ENCODE measurements at places on chromosomes 16 and 17.

DNA sequence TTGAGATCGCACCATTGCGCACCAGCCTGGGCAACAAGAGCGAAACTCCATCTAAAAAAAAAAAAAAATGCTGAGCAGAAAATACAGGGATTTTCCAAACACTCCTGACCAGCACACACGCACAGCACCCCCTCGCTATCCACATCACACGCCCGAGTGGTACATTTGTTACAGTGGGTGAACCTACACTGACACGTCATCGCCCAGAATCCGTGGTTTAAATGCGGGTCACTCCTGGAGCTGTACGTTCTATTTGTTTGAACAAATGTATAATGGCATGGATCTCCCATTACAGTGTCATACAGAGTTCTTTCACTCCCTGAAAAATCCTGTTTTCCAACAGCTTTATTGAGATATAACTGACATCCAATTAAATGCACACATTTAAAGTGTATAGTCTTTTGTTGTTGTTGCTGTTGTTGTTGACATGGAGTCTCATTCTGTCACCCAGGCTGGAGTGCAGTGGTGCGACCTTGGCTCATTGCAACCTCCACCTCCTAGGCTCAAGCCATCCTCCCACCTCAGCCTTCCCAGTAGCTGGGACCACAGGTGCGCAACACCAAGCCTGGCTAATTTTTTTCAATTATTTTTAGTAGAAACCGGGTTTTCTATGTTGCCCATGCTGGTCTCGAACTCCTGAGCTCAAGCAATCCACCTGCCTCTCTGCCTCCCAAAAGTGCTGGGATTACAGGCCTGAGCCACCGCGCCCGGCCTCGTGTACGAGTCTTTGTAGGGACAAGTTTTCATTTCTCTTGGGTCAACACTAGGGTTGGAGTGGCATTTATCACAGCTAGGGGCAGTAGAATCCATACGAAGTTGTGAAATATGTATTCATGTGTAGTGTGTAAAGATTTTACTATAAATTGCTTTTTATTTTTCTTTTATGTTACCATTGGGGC lies 4.4 kb upstream of the CARHSP1 start:
- no peak for DNase-seq

- peak; percentile 79 for DNase-seq
Observed at GRCh38 chr17:29155227-29155965, 24.8 kb downstream of the MYO18A start.

DNA sequence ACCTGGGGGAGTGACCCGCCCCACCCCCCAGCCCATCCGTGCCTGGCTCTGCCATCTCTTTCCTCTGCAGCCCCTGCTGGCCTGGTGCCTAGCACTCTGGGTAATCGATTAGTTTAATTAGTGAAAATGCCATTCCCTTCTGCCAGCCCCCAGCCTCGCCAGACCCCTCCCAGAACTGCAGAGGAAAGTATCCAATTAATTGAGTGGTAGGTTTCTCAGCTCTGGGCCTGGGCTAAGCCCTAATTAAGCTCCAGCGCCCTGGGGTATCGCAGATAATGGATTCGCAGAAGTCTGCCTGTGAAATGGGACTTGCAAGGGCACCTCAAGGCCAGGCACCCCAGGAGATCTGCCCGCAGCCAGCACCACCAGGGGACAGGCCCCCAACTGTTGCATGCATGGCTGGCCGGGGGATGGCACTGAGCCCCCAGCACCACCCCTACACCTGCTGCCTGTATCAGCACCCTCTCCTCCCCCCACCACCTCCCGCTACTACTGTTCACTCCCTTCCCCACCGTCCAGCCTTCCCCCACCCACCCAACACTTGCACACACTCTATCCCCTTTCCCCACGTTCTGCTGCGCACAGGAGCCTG lies 19.7 kb upstream of the SPPL2C start:
- DNase-seq = no peak

DNA sequence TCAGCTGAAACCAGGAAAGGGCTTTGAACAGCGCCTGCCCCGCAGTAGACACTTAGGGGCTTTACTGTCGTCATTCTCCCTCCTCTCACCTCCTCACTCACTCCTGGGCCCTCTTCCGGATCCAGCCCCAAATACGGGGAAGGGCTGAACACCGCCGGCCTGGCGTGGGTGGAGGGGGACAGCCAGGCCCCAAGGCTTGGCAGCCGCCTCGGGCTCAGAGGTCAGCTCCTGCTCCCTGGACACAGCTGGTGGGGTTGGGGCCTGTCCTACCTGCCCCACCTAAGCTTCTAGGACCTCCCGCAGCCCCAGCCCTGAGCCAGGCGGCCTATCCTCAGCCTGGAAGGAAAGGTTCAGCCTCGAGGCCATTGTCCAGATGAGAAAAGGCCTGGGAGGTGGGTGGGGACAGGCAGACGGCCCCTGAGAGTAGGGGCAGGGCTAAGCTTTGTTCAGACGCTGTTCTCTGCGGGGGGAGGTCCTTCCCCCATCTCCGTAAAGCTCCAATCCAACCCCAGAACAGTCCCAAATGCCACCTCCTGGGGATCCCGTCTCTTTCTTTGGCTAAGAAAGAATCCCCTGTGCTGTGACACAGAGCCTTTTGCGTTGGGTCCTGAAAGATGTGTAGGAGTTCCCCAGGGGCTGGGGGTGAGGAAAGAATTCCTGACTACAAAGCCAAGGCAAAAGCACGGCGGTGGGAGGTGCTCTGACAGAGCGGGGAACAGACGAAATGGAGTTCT lies 881 bp upstream of the LLGL1 start:
- DNase-seq = no peak

GRCh38 chr16:12293017-12293618 lies 316.6 kb downstream of the SNX29 start:
- no peak for DNase-seq

DNA sequence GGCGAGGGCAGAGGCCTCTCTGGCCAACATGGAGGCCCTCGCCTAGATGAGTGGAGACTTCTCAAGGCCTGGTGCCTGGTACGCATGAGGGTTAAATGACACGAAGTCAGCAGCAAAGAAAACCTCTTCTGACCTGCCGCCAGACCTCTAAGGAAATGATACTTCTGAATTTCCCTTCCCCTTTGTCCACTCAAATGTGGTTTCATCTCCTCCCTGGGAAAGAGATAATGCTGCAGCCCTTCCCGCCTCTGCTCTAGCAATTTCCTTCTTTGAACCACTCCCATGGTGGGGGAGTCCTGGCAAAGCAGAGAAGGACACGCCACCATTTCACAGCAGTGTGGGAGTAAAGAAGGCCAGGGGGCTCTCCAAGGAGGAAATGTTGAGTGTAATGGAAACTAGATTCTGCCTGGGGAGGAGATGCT lies 65.7 kb upstream of the BCAR1 start:
- no peak for DNase-seq

DNA sequence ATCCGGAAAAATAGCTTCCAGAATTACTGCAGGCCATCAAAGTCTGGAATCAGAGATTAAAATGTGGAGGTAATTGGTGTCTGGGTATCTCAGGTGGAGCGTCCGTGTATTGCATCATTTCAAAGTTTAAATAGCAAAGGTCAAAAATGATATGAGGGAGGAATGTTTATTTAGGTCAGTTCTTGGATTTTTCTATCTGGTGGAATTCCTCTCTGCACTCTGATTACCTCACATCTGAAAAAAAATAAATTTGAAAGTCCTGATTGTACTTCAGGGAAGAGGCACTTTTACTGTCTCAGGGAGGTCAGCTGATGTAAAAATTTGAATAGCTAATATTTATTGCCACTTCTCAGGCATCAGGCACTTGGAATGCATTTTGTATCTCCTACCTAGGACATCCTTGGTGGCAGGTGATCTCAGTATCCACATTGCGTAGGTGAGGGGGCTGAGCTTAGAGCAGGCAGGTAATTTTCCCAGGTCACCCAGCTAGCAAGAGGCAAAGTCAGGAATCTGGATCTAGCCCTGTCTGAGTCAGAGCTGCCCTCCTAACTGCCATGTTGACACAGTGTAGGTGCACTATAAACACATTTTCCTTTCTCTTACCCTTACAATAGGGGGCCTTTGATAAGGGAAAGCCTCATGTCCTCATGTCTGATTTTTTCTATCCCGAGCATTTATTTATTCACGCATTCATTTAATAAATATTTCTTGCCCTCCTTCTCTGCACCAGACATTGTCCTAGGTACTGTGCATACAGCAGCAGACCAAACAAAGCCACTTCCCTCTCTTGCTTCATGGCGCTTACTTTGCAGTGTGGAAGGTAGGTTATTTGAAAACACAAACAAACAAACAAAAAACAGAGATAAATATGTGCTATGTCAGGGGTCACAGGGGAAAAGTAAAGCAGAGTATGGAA lies 454.3 kb downstream of the HAPSTR1 start:
- DNase-seq = no peak

GRCh38 chr16:30377812-30378235 lies 3.2 kb downstream of the MYL11 start:
- DNase-seq = peak; percentile 88

DNA sequence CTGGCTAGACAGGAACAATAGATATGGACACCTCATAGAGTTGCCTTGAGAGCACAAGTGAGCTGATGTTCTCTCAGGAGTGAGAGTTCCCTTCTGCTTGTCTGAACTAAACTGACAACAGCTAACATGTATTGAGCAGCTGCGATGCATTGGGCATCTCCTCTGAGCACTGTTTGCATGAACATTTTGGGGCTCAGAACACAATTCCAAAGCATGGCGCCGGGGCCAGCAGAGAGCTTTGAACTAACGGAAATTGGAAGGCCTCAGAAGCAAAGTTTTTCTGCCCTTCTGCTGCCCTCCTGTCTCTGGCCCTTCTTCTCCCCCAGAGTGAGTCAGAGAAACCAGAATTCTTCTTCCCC lies 38.1 kb downstream of the TRPV2 start:
- no peak for DNase-seq

GRCh38 chr17:76792348-76792747 lies 54.4 kb downstream of the MFSD11 start:
- no peak for DNase-seq

DNA sequence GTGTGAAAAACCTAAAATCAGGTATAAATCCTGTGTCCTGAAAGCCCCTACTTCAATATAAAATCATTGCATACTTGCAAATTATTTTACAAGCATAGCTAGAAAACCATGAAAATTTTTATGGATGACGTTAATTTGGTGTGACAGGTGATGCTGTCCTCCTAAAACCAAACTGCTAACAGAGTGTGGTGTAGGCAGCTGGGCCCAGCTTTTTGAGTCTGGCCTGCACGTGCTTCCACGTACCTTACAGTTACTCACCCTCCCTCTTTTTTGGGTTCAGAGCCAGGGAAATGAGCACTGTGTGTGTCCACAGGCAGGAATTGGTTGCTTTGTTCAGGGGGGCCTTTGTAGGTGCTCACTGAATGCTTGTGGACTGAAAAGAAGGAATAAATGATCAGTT lies 36.4 kb downstream of the CLEC16A start:
- no peak for DNase-seq

GRCh38 chr16:24102209-24102660 lies 153.9 kb upstream of the CACNG3 start:
- no peak for DNase-seq

DNA sequence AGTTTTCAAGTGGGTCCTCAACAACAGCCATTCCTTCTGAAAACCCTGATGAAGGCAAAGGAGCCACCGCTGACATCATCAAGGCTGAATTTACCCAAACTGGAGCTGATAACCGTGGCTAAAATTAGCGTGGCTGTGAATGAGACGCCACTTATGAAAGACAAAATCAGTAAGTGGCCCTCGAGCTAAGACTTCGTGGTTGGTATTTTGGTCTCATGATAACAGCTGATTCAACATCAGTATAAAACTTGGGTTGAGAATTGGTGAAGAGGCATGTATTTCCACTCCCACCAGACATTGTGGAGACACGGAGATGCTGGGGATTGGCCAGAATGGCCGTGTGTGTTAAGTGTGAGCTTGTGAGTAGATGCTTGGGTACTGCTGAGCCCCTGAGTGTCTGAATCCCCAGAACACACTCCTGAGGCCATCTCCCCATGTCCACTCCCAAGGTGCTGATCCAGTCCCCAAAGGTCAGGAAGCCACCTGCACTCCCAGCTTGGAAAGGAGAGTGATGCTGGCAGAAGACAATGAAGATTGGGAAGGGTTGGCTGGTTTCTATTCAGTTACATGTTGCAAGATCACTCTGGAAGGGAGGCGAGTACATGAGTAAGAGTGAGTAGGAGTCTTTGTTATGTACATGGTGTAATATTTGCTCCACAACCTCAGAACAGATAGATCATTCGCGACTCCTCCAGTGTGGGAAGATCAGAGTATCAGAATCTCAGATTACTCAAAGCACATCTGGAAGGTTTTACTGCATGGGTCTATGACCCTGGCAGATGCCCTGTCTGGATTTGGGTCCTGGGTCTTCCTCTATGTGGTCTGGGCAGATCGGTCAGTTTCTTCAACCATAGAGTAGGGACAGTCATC lies 207.7 kb downstream of the HS3ST3A1 start:
- DNase-seq = no peak

DNA sequence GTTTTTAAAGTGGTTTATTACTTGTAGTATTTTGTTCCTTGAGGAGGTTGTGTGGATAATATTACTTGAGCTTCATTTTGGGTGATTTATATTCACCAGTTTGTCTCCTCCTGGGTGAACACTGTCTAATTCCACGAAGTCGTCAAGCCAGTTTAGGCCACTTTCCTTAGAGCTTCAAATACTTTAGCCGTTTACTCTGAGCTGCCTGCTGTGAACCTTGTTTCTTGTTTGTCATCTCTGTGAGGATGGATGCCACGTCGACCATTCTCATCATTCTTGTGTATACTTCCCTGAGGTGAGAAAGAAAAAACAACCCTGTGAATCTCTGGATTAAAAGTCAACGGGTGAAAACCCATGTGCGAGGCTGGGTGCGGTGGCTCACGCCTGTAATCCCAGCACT lies 9.0 kb downstream of the KRT24 start:
- DNase-seq = peak; percentile 84

DNA sequence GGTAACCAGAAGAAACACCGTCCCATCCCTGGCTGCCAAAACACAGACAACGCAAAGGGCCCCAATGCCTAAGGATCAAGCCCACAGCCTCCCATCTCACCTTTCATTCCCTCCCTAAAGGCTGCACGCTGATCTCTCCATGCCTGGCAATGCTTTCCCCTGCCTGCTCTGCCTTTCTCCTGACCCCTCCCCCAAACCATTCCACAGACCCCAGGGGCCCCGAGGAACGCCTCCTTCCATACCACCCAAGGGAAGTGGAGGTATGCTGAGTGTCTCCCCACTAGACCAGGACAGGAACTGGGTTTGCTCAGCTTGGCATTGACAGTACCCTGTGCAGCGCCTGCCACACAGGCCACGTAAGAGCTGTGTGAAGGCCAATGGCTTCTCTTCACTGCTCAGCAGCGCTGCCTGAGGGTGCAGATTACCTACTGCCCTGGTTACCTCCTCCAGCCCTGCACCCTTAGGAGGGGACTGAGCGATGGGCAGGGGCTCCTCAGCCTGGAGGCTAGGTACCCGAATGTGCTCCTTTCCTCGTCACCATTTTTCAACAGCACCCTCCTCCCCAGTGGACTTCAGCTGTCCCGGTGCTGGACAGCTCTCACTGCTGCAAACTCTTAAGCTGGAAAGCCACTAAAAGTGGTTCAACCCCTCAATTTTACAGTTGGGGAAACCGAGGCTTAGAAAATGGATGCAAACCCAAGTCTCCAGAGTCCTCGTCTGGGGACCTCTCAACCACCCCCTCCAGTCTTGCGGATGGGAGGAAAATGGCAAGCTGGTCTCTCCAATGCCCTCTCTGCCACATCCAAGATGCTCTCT lies 45.0 kb downstream of the SRCIN1 start:
- no peak for DNase-seq

- peak; percentile 54 for DNase-seq
Observed at GRCh38 chr17:36001862-36002603, 680 bp upstream of the CCL15 start.

- DNase-seq = no peak
Observed at GRCh38 chr16:72969146-72969545, 78.8 kb downstream of the ZFHX3 start.
